Activated CD8-positive, alpha-beta memory T cell treated with anti-CD3 and anti-CD28 coated beads for 36 hours (primary cell): ENCODE measurements at places on chromosomes 11 and 22. TPM values are rescaled to one million over a fixed set of nuclear protein-coding genes. Genes with fewer than 3 reads are reported as not detected.

CASP12 gene
- not detected for total RNA-seq

AGBL2 gene
- total RNA-seq = 2.9 TPM

RNF214 gene
- total RNA-seq = 19.7 TPM

GLYATL2 gene
- not detected for total RNA-seq

LRRC4C gene
- not detected for total RNA-seq

PATE4 gene
- not detected for total RNA-seq

MS4A6E gene
- total RNA-seq = not detected

PRG2 gene
- total RNA-seq = 1.0 TPM

SULT4A1 gene
- total RNA-seq = not detected

MUC6 gene
- not detected for total RNA-seq

OLFML1 gene
- total RNA-seq = not detected

ANKK1 gene
- total RNA-seq = 0.13 TPM

OR8K3 gene
- total RNA-seq = not detected

SLC1A2 gene
- not detected for total RNA-seq

ADAMTS15 gene
- not detected for total RNA-seq

PITPNM1 gene
- total RNA-seq = 102 TPM

FERMT3 gene
- 220 TPM for total RNA-seq

ZNF70 gene
- total RNA-seq = 3.5 TPM
